Mesothelial cell of epicardium (in vitro differentiated cells): ENCODE measurements at places on chromosomes 16 and 17. TPM values are rescaled to one million over a fixed set of nuclear protein-coding genes. Genes with fewer than 3 reads are reported as not detected.
A peak's percentile ranks its signal among the peaks of the same experiment; 100 is the strongest.

KCNH6 gene
- 0.16 TPM in 1 of 3 replicates, not detected in the others for total RNA-seq

GPR142 gene
- total RNA-seq = 0.18 TPM in 1 of 3 replicates, not detected in the others

CFAP119 gene
- total RNA-seq = 6.0 to 7.4 TPM (median 6.3 TPM) in 3 replicates

DHX58 gene
- 10.5 to 11.6 TPM (median 11.3 TPM) in 3 replicates for total RNA-seq

SPNS1 gene
- 44.5 to 45.9 TPM (median 44.5 TPM) in 3 replicates for total RNA-seq

DNA sequence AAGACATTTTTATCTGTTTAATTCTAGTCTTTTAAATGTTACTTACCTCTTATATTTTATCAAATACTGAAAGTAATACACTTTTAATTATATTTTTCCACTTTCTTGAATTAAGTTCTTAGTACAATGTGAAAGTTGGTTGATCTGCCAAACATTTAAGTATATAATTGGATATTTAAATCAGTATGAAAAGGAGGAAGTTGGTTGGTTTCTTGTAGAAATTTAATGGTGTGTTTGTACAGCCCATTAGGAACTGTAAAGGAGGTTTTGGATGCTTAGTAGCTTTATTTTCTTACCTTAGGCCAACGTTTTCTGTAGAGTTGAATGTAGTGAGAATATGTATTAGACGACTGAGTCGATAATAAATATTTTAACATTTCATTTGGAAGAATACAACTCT is 5.4 kb downstream of the NFATC3 start:
- H3K27ac ChIP-seq = peak overlapping the region; percentile 60
- no peak for DNase-seq
- H3K4me3 ChIP-seq = no peak overlapping the region

GRCh38 chr17:82231562-82232321 is 2.9 kb downstream of the SLC16A3 start:
- H3K4me3 ChIP-seq = peak overlapping the region; percentile 53
- no peak overlapping the region for H3K27ac ChIP-seq
- H3K36me3 ChIP-seq = no peaks in the 10 kb centered on the region

DNA sequence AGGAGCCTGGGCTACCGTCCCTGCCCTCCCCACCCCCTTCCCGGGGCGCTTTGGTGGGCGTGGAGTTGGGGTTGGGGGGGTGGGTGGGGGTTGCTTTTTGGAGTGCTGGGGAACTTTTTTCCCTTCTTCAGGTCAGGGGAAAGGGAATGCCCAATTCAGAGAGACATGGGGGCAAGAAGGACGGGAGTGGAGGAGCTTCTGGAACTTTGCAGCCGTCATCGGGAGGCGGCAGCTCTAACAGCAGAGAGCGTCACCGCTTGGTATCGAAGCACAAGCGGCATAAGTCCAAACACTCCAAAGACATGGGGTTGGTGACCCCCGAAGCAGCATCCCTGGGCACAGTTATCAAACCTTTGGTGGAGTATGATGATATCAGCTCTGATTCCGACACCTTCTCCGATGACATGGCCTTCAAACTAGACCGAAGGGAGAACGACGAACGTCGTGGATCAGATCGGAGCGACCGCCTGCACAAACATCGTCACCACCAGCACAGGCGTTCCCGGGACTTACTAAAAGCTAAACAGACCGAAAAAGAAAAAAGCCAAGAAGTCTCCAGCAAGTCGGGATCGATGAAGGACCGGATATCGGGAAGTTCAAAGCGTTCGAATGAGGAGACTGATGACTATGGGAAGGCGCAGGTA is 762 bp downstream of the CDK12 start:
- H3K4me3 ChIP-seq = peak overlapping the region; percentile 96
- peaks cover 30% of the 10 kb centered on the region for H3K4me1 ChIP-seq
- peak; percentile 41 for DNase-seq
- H3K27ac ChIP-seq = peak overlapping the region; percentile 100
- no peaks in the 10 kb centered on the region for H3K27me3 ChIP-seq
- H3K36me3 ChIP-seq = peaks cover 2% of the 10 kb centered on the region

DNA sequence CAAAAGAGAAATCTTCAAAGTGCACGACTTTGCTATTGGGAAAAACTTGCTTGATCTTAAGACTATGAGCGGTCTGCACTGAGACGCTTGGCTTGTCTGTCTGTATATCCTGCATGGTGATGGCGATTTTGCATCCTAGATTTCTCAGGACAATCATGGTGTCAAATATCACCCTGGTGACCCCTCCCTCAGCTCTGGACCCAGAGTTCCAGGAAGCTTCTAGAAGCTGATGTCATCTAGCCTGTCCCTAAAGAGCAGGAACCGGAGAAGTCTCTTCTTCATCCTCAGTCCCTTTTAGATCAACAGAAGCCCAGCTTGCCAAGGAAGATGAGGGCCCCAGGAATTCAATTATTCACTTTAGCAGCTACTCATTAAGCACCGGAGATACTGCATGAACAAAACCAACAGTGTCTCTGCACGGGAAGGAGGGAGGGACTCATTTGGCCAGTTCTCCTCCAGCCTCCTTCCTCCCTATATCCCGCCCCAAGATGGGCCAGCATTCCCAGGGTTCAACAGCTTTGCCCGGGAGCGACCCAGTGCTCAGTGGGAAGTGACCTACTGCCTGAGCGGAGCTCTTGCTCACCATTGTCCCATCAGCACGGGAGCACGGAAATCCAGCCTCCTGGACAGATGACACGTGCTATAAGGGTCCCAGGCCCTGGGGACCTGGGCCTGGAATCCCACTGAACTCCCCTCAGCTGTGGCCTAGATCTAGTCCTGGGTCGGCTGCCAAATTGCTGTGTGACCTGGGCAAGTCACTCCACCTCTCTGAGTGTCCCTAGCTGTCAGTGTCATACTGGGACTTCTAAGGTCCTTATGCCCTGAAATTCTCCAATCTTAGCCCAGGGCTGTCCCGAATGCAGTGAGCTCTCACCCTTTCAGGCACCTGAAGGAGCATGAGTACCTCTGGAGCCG is 3.8 kb downstream of the EMP2 start:
- no peak for DNase-seq
- peak overlapping the region; percentile 82 for H3K27ac ChIP-seq
- peak overlapping the region; percentile 49 for H3K4me3 ChIP-seq
- no peaks in the 10 kb centered on the region for H3K27me3 ChIP-seq
- no peaks in the 10 kb centered on the region for H3K36me3 ChIP-seq

DNA sequence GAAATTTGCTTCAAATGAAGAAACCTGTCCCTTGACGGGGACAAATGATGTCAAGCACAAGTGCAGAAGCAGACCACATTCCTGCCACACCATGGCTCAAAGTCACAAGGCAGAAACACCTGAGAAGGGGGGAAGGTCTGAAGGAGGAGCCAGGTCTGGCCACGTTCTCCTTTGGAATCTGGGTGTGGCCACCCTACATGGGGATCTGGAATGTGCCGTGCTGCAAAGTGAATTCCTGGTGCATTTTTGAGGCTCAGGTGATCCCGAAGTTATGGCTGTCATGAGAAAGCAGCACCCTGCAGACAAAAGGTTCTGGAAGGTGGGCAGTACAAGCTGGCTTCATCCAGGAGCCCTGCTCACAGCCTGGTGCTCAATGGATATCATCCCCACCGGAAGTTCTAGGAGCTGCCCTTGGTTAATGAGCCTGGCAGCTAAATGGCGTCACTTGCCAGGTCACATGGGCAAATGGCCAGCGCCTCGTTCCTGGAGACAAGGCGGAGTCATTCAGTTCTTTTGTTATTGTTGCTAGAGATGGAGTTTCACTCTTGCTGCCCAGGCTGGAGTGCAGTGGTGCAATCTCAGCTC is 20.1 kb upstream of the ADCY9 start:
- no peak overlapping the region for H3K4me3 ChIP-seq
- no peaks in the 10 kb centered on the region for H3K27me3 ChIP-seq
- H3K4me1 ChIP-seq = peaks cover 20% of the 10 kb centered on the region
- peaks cover 4% of the 10 kb centered on the region for H3K36me3 ChIP-seq
- DNase-seq = no peak

- H3K27ac ChIP-seq = peak overlapping the region; percentile 19
- H3K36me3 ChIP-seq = peaks cover 14% of the 10 kb centered on the region
- DNase-seq = no peak
- no peaks in the 10 kb centered on the region for H3K27me3 ChIP-seq
- H3K4me3 ChIP-seq = no peak overlapping the region
- no peaks in the 10 kb centered on the region for H3K4me1 ChIP-seq
Measured at GRCh38 chr17:67759355-67760171, 41.8 kb downstream of the NOL11 start.

DNA sequence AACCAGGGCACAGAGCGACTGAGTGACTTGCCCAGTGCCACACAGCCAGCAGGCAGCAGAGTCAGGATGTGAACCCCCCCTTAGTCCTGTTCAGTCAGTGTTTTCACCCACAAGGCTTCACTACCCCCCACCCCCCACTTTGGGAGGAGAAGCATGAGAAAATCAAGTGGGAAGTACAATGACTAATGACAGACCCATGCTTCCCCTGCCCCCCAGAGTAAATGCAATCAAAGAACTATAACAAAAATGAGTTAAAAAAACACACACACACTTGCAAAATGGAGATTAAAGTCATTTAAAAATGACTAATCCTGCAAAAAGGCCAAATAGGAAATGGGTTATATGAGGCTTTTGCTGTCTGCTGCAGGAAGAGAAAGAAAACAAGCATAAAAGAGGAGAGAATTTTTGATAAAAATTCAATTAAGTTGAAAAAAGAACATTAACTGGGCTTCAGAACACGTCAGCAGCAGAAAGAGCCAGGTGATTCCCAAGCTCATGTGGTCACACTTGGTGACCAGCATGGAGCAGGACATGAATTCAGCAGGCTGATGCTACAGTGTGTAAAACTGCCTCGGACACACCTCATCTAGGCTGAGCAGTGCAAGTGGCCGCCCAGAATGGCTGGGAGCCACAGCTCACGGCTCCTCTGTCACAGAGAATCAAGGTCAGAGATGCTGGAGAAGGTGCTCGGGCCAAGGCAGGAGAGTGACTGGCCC is 212.3 kb downstream of the ZNF423 start:
- no peak overlapping the region for H3K4me3 ChIP-seq
- H3K27ac ChIP-seq = no peak overlapping the region
- DNase-seq = no peak
- H3K27me3 ChIP-seq = no peaks in the 10 kb centered on the region
- H3K36me3 ChIP-seq = peaks cover 11% of the 10 kb centered on the region

DNA sequence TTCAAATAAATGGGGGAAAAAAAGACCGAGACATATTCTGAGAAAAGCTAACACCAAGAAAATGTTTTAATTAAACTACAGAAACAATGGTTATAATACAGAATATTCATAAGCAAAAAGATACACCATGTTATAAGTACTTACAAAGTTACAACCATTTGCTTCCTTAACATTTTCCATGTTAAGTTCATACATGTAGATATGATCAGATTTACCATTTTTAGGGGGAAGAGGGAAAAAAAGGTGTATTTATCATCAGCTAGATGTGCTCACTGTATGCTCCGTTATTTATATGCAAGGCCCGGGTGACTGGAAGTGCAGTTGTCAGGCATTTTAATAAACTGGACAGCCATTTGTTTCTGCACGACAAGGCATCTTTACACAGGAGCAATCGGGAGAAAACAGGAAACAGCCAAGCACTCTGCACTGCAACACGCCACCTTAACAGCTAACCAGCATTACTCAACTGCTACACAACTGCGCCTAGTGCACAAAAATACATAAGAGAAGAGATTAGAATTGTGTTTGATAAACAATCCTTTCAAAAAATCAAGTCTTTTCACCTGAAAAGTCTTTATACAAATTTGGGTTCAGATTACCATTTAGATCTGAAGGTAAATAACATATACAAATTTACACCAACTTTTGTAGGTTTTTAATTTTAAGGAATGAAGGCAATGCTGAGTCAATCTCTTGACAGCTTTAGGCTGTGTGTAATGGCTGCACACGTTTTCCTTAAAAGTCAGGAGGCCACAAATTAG is 2.9 kb downstream of the SRSF2 start:
- H3K4me1 ChIP-seq = peaks cover 44% of the 10 kb centered on the region
- DNase-seq = no peak
- peak overlapping the region; percentile 98 for H3K27ac ChIP-seq
- H3K27me3 ChIP-seq = no peaks in the 10 kb centered on the region

- peaks cover 52% of the 10 kb centered on the region for H3K27me3 ChIP-seq
- no peak overlapping the region for H3K27ac ChIP-seq
- H3K4me3 ChIP-seq = no peak overlapping the region
- peaks cover 9% of the 10 kb centered on the region for H3K4me1 ChIP-seq
- no peak for DNase-seq
Measured at GRCh38 chr17:9750524-9750923, 40.9 kb downstream of the DHRS7C start.

- H3K36me3 ChIP-seq = no peaks in the 10 kb centered on the region
- no peaks in the 10 kb centered on the region for H3K27me3 ChIP-seq
- no peak for DNase-seq
- no peak overlapping the region for H3K27ac ChIP-seq
- no peak overlapping the region for H3K4me3 ChIP-seq
Measured at GRCh38 chr17:67481808-67482207, 104.7 kb downstream of the PITPNC1 start.

DNA sequence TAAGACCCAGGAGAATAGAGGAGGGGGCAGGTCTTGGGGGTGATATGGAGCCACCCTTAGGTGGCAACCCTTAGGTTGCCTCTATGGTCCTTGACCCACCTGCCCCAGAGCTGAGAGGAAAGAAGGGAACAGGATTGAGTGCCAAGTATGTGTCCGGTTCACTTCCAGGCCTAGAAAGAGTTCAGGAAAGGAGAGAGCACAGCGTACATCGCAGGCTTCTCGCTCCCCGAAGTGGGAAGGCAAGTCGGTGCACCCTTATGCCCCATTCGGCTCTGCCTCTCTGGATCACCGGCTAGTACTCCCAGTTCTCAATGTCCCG is 631 bp downstream of the SP6 start:
- peaks cover 76% of the 10 kb centered on the region for H3K4me1 ChIP-seq
- H3K4me3 ChIP-seq = peak overlapping the region; percentile 84
- H3K27ac ChIP-seq = peak overlapping the region; percentile 67
- no peaks in the 10 kb centered on the region for H3K36me3 ChIP-seq

GRCh38 chr17:8900626-8901585 is 33.4 kb upstream of the PIK3R6 start:
- no peaks in the 10 kb centered on the region for H3K4me1 ChIP-seq
- DNase-seq = no peak
- no peak overlapping the region for H3K4me3 ChIP-seq
- no peaks in the 10 kb centered on the region for H3K36me3 ChIP-seq

- no peak for DNase-seq
- no peak overlapping the region for H3K4me3 ChIP-seq
- H3K27ac ChIP-seq = no peak overlapping the region
- no peaks in the 10 kb centered on the region for H3K36me3 ChIP-seq
- H3K4me1 ChIP-seq = peaks cover 16% of the 10 kb centered on the region
Measured at GRCh38 chr17:15291674-15292361, 26.7 kb upstream of the PMP22 start.

DNA sequence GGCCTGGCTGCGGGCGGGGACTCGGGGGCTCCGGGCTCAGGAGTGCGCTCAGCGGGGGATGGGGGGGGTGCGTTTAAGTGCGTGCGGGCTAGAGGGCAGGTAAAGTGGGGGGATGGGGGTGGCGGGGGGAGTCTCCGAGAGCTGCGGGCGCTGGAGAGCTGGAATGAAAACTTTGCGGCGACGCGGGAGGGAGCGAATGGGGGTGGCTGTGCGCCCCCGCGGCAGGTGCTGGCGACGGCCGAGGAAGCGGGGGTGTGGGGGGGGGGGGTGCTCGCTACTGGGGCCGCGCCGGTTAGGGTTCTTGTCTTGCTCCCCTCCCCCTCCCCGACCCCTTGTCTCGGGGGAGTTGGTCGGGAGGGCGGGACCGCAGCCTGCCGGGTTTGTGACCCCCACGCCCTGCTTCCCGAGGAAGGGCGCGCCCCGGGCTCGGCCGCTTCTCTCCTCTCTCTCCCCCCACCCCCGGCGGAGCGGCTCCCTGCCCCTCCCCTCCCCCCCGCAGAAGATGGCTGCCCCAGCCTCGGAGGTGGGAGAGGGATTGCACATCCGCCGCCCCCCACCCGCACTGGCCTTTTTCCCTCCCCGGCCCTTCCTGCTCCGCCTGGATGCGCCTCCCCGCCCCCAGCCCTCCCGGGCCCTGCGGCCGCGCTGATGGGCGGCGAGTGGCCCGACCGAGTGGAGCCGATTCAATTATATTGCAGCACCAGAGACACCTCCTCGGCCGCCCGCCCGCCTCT is 649 bp downstream of the GSE1 start:
- peaks cover 2% of the 10 kb centered on the region for H3K36me3 ChIP-seq
- no peak overlapping the region for H3K27ac ChIP-seq
- H3K4me1 ChIP-seq = peaks cover 63% of the 10 kb centered on the region
- no peaks in the 10 kb centered on the region for H3K27me3 ChIP-seq
- peak overlapping the region; percentile 58 for H3K4me3 ChIP-seq
